PC-9 (cell line): ENCODE measurements at places on chromosomes 16 and 17. TPM values are rescaled to one million over a fixed set of nuclear protein-coding genes. Genes with fewer than 3 reads are reported as not detected.

The RPGRIP1L gene
- 8.1 and 14.0 TPM in 2 replicates for total RNA-seq

The DOC2B gene
- not detected in 2 replicates for total RNA-seq

The SLC4A1 gene
- total RNA-seq, result not detected in 2 replicates

The TEKT5 gene
- total RNA-seq, result 1.5 TPM in 1 of 2 replicates, not detected in the other

The TBC1D3E gene
- total RNA-seq, result not detected in 2 replicates

The PRRT2 gene
- 4.9 and 6.3 TPM in 2 replicates for total RNA-seq

The YPEL3 gene
- 95.4 and 129 TPM in 2 replicates for total RNA-seq

The NPLOC4 gene
- 154 and 208 TPM in 2 replicates for total RNA-seq

The WNT9B gene
- not detected in 2 replicates for total RNA-seq

The ZC3H18 gene
- 76.4 and 78.4 TPM in 2 replicates for total RNA-seq

The NPIPA3 gene
- not detected in 2 replicates for total RNA-seq

The KRT16 gene
- total RNA-seq, result 41.7 and 53.5 TPM in 2 replicates

The COX6A2 gene
- total RNA-seq, result not detected in 2 replicates

The RND2 gene
- 0.26 and 0.43 TPM in 2 replicates for total RNA-seq

DNA sequence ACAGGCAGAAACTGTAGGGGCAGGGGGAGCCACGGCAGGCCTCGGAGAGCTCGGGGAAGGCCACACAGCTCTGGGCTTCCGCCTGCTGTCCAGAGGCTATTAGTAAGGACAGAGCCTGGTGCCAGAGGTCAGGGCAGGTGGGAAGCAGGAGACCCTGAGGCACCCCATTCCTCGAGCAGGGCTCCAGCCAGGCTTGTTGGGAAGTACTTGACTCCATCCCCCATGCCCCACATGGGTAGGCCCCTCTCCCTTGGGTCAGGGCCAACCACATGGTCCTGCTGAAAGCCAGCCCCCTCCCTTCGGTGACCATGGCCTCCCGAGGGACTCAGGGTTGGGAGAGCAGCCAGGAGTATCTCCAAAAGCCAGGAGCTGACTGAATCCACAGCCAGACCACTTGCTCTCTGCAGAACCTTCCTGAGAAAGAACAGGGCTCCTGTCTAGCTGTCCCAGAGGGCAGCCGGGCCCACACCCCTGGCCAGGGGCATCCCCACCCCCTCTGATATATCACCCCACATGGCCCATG, 17.4 kb upstream of the MPRIP start:
- H3K4me3 ChIP-seq, result no peak overlapping the region
- no peaks in the 10 kb centered on the region for H3K36me3 ChIP-seq
- peaks cover 86% of the 10 kb centered on the region for H3K4me1 ChIP-seq

DNA sequence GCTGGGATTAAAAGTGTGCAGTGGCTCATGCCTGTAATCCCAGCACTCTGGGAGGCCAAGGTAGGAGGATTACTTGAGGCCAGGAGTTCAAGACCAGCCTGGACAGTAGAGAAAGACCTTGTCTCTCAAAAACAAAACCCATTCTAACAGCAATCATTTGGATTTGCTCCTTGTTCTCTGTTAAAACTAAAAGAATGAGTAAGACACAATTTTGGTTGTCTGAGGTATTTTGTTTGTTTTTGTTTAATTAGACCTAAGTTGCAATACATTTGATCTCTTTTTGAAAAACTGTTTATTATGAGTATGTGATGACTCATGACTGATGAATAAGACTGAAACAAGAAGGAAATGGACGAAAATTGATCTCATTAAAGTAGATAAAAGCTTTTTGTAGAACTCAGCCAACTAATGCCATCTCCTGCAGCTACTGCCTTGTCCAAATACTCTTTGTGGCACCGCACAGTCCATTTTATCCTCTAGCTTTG, 29.0 kb downstream of the GLG1 start:
- H3K36me3 ChIP-seq, result no peaks in the 10 kb centered on the region
- H3K4me1 ChIP-seq, result peaks cover 21% of the 10 kb centered on the region
- H3K4me3 ChIP-seq, result no peak overlapping the region
- DNase-seq, result peak; percentile 84

GRCh38 chr16:2842340-2843000, 12.4 kb downstream of the ZG16B start:
- H3K4me1 ChIP-seq, result peaks cover 39% of the 10 kb centered on the region
- DNase-seq, result no peak
- no peaks in the 10 kb centered on the region for H3K27me3 ChIP-seq
- H3K36me3 ChIP-seq, result no peaks in the 10 kb centered on the region
- H3K27ac ChIP-seq, result no peak overlapping the region
- no peak overlapping the region for H3K4me3 ChIP-seq

DNA sequence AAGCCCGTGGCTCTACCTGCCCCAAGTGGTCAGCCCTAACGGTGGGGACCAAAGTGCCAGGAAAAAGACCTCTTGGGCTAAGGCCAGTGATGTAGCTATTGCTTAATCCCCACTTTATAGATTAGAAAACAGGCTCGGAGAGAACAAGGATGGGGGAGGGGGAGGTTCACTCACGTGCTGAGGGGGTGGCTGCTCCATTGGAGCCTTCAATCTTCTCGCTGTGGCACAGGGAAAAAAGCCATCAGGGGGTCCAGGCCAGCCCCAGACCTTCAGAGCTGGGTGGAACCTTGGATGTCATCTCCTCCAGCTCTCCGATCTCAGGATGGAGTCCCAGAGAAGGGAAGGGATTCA, 45.9 kb downstream of the SRCIN1 start:
- peaks cover 46% of the 10 kb centered on the region for H3K4me1 ChIP-seq
- DNase-seq, result no peak
- no peaks in the 10 kb centered on the region for H3K36me3 ChIP-seq
- no peaks in the 10 kb centered on the region for H3K27me3 ChIP-seq
- H3K4me3 ChIP-seq, result peak overlapping the region; percentile 57; the same call in 1 of the 2 replicates

- peaks cover 16% of the 10 kb centered on the region for H3K36me3 ChIP-seq
- H3K27ac ChIP-seq, result no peak overlapping the region
- H3K4me3 ChIP-seq, result no peak overlapping the region
- H3K4me1 ChIP-seq, result no peaks in the 10 kb centered on the region
- H3K27me3 ChIP-seq, result no peaks in the 10 kb centered on the region
- DNase-seq, result no peak
These were observed 58.2 kb downstream of the CYB5D2 start for GRCh38 chr17:4201226-4201625.

DNA sequence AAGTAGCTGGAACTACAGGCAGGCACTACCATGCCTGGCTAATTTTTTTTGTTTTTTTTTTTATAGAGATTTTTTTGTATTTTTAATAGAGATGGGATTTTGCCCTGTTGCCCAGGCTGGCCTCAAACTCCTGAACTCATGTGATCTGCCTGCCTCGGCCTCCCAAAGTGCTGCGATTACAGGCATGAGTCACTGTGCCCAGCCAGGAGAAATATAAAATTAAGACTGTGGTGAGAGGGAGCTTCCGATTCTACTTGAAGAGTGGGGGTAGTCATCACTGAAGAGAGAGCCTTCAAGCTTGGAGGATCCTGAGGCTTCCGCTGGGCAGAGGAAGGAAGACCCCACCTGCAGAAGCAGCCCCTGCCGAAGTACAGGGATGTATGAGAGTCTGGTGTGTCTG, 34.4 kb upstream of the RGS9 start:
- peaks cover 62% of the 10 kb centered on the region for H3K4me1 ChIP-seq
- no peak for DNase-seq
- H3K27ac ChIP-seq, result no peak overlapping the region

- peak; percentile 21 for DNase-seq
- peak overlapping the region; percentile 70 for H3K4me3 ChIP-seq
- H3K4me1 ChIP-seq, result peaks cover 18% of the 10 kb centered on the region
- peak overlapping the region; percentile 89 for H3K27ac ChIP-seq
- no peaks in the 10 kb centered on the region for H3K27me3 ChIP-seq
These were observed 696 bp upstream of the PSMC5 start for GRCh38 chr17:63826468-63827001.

- H3K36me3 ChIP-seq, result no peaks in the 10 kb centered on the region
- H3K4me1 ChIP-seq, result no peaks in the 10 kb centered on the region
- H3K27me3 ChIP-seq, result no peaks in the 10 kb centered on the region
- H3K27ac ChIP-seq, result no peak overlapping the region
- DNase-seq, result no peak
These were observed 53.4 kb downstream of the ARSG start for GRCh38 chr17:68344701-68345136.

DNA sequence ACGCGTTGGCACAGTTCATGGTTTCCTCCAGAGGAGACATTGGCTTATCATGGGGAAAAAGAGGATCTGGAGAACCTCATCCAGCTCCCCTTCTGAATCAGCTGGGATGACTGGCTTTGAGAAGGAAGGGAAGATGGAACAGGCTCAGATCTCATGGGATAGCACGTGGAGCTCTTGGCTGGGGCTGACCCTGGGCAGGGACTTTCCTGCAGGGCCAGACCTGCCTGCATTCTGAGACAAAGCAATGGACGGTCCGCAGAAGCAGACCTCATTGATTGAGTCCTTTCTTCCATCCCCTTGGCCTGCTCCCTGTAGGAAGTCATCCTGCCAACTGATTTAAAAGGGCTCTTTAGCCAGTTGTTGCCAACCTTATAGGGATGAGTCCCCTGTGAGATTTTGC, 26.2 kb downstream of the PLCD3 start:
- H3K4me1 ChIP-seq, result no peaks in the 10 kb centered on the region
- H3K27ac ChIP-seq, result no peak overlapping the region
- no peaks in the 10 kb centered on the region for H3K27me3 ChIP-seq
- no peak for DNase-seq
- peaks cover 11% of the 10 kb centered on the region; the same call in 1 of the 2 replicates for H3K36me3 ChIP-seq

DNA sequence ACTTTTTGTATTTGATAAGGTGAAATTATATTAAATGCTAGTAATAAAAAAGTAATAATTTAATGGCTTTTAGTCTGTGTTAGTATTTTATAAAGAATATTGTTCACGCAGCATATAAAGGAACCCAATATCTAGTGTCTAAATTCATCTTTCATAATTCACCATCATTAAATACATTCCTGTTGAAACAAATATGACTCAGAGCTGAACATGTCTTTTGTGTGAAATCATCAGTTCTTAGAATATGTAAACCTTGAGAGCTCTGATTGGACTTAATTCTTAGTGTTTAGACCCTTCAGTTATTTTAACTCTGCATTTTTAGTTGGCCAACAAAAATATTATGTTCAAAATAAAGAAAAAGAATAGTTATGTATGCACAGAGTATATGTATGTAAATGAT, 71.8 kb downstream of the ABHD15 start:
- H3K4me1 ChIP-seq, result no peaks in the 10 kb centered on the region
- no peaks in the 10 kb centered on the region for H3K27me3 ChIP-seq
- H3K36me3 ChIP-seq, result peaks cover 17% of the 10 kb centered on the region
- DNase-seq, result no peak
- H3K4me3 ChIP-seq, result no peak overlapping the region

- H3K36me3 ChIP-seq, result no peaks in the 10 kb centered on the region
- DNase-seq, result no peak
- no peak overlapping the region for H3K27ac ChIP-seq
- no peaks in the 10 kb centered on the region for H3K27me3 ChIP-seq
- no peak overlapping the region for H3K4me3 ChIP-seq
These were observed 50.8 kb upstream of the KLHDC4 start for GRCh38 chr16:87816507-87817100.

GRCh38 chr16:3789375-3790099, 72.2 kb upstream of the TRAP1 start:
- no peak for DNase-seq
- peaks cover 11% of the 10 kb centered on the region for H3K36me3 ChIP-seq
- H3K27ac ChIP-seq, result no peak overlapping the region
- no peaks in the 10 kb centered on the region for H3K27me3 ChIP-seq
- H3K4me1 ChIP-seq, result no peaks in the 10 kb centered on the region

- no peak overlapping the region for H3K27ac ChIP-seq
- no peaks in the 10 kb centered on the region for H3K27me3 ChIP-seq
- H3K4me3 ChIP-seq, result no peak overlapping the region
- H3K36me3 ChIP-seq, result no peaks in the 10 kb centered on the region
- no peak for DNase-seq
- H3K4me1 ChIP-seq, result peaks cover 29% of the 10 kb centered on the region
These were observed 27.9 kb downstream of the SMPD3 start for GRCh38 chr16:68420366-68420942.

GRCh38 chr17:51937264-51937663, 221.2 kb downstream of the CA10 start:
- H3K27ac ChIP-seq, result no peak overlapping the region
- no peaks in the 10 kb centered on the region for H3K4me1 ChIP-seq
- no peak overlapping the region for H3K4me3 ChIP-seq
- H3K36me3 ChIP-seq, result no peaks in the 10 kb centered on the region
- no peaks in the 10 kb centered on the region for H3K27me3 ChIP-seq

DNA sequence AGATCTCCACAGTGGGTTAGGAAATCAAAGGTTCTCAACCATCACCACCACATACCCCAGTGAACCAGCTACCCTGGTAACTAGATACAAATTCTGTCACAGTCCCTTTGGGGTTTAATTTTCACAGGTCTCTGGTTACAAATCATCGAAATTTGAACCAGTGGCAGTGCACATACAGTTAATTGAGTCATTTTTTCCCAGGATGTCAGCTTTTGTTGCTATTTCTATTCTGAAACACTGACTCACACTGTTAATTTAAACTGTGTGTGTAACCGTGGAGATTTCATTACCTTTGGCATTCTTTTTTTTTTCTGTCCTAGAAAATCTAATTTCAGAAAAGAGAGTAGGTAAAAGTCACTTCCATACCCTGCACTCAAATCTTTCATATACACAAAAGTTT, 511.5 kb downstream of the TOX3 start:
- no peaks in the 10 kb centered on the region for H3K4me1 ChIP-seq
- H3K36me3 ChIP-seq, result no peaks in the 10 kb centered on the region
- no peak overlapping the region for H3K4me3 ChIP-seq
- no peak for DNase-seq
- no peak overlapping the region for H3K27ac ChIP-seq

- H3K27me3 ChIP-seq, result 0 out of 2 replicates have a peak, but pooled peaks cover 10% of the 10 kb centered on the region
- H3K36me3 ChIP-seq, result no peaks in the 10 kb centered on the region
- H3K27ac ChIP-seq, result no peak overlapping the region
- H3K4me3 ChIP-seq, result no peak overlapping the region
These were observed 95.9 kb upstream of the ZFHX3 start for GRCh38 chr16:73143576-73144422.

- no peaks in the 10 kb centered on the region for H3K27me3 ChIP-seq
- no peak overlapping the region for H3K27ac ChIP-seq
- no peak for DNase-seq
- no peak overlapping the region for H3K4me3 ChIP-seq
- H3K36me3 ChIP-seq, result no peaks in the 10 kb centered on the region
These were observed 31.4 kb upstream of the SCNN1B start for GRCh38 chr16:23270654-23271053.

- 0 out of 2 replicates have a peak, but pooled peaks cover 3% of the 10 kb centered on the region for H3K27me3 ChIP-seq
- H3K4me1 ChIP-seq, result peaks cover 6% of the 10 kb centered on the region; the same call in 1 of the 2 replicates
- no peaks in the 10 kb centered on the region for H3K36me3 ChIP-seq
These were observed 8.0 kb upstream of the CDC42EP4 start for GRCh38 chr17:73319766-73320165.

DNA sequence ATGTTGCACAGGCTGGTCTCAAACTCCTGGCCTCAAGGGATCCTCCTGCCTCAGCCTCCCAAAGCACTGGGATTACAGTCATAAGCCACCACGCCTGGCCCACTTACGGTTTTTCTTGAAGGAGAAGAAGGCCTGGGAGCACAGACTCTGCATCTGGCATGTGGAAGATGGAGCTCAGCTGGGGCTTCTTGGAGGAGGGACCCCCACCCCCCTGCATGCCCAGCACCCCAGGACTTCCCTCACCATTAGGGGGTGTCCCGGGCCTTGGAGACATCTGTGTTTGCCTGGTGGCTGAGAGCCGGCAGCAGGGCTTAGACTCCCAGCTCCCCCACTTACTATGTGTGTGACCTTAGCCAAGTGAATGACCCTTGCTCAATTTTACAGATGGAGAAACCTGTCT, 204.7 kb downstream of the ZNF423 start:
- no peak overlapping the region for H3K4me3 ChIP-seq
- no peaks in the 10 kb centered on the region for H3K36me3 ChIP-seq
- H3K4me1 ChIP-seq, result no peaks in the 10 kb centered on the region
- no peak overlapping the region for H3K27ac ChIP-seq

- H3K27ac ChIP-seq, result no peak overlapping the region
- no peak for DNase-seq
- H3K4me3 ChIP-seq, result no peak overlapping the region
- no peaks in the 10 kb centered on the region for H3K36me3 ChIP-seq
- no peaks in the 10 kb centered on the region for H3K27me3 ChIP-seq
These were observed 46.3 kb downstream of the PEMT start for GRCh38 chr17:17545031-17545820.
